ENCODE measurements at places on chromosomes 13 and 19.

GRCh38 chr19:57667228-57667627 is 1.5 kb upstream of the ZSCAN4 start:
- no peak for DNase-seq

DNA sequence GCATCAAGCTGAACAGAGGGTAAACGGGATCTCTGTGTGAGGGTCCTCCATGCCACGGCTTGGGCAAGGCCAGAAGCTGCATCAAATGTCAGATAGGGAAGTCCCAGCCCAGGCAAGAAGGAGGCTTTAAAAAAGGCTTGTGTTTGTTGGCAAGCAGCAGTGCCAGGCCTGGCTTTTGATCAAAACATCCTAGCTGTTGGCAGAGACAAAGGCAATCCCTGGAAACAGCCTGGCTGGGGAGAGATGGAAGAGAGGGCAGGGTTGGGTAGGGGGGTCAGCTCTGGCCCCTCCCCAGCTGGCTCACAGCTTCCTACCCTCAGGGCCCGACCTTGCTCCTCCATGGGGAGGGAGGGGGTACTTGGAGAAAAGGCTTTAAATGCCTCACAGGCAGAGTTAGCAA is 61.8 kb upstream of the KCTD15 start:
- DNase-seq, result peak; percentile 61

- DNase-seq, result no peak
Measured at GRCh38 chr19:3274942-3275582, 50.6 kb downstream of the CELF5 start.

GRCh38 chr19:35776102-35776788 is 881 bp downstream of the ARHGAP33 start:
- DNase-seq, result no peak

DNA sequence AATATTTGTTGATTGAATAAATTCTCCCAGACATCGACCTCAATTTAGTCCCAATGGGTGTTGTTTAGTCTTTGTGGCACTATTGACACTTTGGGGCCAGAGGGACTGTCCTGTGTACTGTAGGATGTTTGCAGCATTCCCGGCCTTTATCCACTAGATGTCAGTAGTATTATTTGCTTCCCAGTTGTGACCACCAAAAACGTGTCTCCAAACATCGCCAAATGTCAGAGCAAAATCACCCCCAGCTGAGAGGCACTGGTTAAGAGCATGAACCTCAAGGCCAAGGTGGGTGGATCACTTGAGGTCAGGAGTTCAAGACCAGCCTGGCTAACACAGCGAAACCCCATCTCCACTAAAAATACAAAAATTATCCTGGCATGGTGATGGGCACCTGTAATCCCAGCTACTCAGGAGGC is 15.4 kb downstream of the NLRP12 start:
- no peak for DNase-seq

DNA sequence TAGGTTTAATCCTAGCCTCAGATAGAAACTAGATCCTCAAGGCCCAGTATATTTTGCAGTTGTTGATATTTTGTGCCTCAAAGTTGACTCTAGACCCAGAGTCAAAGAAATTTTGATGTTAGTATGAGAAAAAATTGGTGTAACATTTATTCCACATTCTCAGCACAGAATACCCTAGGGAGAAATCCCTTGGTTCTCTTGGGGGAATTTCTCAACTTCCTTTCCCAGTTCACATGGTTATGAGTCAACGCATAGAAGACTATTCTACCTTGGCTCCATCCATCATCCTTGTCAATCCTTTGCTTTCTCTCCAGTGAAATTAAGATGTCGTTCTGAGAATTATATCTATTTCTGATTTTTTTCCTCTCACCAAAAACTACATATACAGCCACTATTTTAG is 145.3 kb downstream of the POSTN start:
- no peak for DNase-seq

DNA sequence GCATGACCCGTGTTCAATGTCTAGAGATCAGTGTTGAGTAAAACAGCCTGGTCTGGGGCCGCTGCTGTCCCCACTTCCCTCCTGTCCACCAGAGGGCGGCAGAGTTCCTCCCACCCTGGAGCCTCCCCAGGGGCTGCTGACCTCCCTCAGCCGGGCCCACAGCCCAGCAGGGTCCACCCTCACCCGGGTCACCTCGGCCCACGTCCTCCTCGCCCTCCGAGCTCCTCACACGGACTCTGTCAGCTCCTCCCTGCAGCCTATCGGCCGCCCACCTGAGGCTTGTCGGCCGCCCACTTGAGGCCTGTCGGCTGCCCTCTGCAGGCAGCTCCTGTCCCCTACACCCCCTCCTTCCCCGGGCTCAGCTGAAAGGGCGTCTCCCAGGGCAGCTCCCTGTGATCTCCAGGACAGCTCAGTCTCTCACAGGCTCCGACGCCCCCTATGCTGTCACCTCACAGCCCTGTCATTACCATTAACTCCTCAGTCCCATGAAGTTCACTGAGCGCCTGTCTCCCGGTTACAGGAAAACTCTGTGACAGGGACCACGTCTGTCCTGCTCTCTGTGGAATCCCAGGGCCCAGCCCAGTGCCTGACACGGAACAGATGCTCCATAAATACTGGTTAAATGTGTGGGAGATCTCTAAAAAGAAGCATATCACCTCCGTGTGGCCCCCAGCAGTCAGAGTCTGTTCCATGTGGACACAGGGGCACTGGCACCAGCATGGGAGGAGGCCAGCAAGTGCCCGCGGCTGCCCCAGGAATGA is 1.5 kb upstream of the CEACAM5 start:
- peak; percentile 49 for DNase-seq

GRCh38 chr13:60790620-60791019 is 393.6 kb downstream of the TDRD3 start:
- no peak for DNase-seq

DNA sequence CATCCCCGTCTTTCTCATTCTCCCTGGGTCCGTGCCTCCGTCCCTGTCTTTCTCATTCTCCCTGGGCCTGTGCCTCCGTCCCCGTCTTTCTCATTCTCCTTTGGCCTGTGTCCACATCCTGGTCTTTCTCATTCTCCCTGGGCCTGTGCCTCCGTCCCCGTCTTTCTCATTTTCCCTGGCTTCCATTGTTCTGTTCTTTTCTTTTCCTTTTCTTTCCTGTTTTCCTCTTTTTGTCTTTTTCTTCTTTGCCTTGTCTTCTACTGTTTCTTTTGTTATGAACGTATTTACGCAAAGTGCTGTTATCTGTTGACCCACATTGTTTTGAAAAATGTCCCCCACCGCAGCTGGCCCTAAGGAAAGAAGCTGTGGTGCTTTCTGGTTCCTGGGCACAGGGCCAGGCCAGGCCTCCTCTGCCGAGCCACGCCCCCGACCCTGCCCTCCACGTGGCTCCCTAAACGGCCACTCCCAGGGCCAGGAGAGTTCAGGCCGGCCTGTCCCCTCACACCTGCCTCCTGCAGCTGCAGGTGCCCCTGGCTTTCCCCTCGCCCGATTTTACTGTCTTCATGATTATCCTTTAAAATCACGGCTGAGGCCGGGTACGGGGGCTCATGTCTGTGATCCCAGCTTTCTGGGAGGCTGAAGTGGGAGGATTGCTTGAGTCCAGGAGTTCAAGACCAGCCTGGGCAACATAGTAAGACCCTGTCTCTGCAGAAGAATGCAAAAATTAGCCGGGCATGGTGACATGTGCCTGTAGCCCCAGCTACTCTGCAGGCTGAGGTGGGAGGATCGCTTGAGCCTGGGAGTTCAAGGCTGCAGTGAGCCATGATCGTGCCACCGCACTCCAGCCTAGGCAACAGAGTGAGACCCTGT is 14.0 kb upstream of the TMPRSS9 start:
- no peak for DNase-seq
